ENCODE measurements at places on chromosomes 12 and 14.

- no peak overlapping the region for H3K4me3 ChIP-seq
- H3K4me1 ChIP-seq, result no peaks in the 10 kb centered on the region
- H3K36me3 ChIP-seq, result peaks cover 24% of the 10 kb centered on the region
- H3K27ac ChIP-seq, result no peak overlapping the region
Measured at GRCh38 chr14:89382901-89383845, 33.9 kb downstream of the FOXN3 start.

GRCh38 chr12:9961106-9961505, 10.1 kb upstream of the CLEC12A start:
- H3K27me3 ChIP-seq, result no peaks in the 10 kb centered on the region
- H3K27ac ChIP-seq, result no peak overlapping the region
- no peak for DNase-seq
- no peak overlapping the region for H3K4me3 ChIP-seq
- peaks cover 33% of the 10 kb centered on the region for H3K4me1 ChIP-seq

DNA sequence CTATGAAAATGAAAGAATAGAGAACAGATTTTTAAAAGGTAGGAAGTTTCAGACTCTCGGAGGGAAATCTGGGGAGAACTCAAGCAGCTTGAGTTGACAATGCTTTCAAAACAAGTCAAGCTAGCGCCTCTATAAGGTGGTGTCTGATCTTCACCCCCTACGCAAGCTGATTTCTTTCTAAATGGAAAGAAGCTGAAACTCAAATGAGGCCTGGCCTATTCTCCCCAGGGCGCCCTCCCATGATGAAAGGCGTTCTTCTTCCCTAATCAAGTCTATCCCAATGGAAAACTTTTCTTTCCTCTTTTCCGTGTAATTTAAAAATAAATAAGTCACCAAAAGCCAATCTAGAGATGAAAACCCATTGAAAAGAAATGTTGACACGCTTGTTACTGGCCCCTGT, 20.6 kb downstream of the PTHLH start:
- no peak overlapping the region for H3K4me3 ChIP-seq
- no peaks in the 10 kb centered on the region for H3K4me1 ChIP-seq
- no peaks in the 10 kb centered on the region for H3K36me3 ChIP-seq
- no peak for DNase-seq
- H3K27ac ChIP-seq, result no peak overlapping the region

DNA sequence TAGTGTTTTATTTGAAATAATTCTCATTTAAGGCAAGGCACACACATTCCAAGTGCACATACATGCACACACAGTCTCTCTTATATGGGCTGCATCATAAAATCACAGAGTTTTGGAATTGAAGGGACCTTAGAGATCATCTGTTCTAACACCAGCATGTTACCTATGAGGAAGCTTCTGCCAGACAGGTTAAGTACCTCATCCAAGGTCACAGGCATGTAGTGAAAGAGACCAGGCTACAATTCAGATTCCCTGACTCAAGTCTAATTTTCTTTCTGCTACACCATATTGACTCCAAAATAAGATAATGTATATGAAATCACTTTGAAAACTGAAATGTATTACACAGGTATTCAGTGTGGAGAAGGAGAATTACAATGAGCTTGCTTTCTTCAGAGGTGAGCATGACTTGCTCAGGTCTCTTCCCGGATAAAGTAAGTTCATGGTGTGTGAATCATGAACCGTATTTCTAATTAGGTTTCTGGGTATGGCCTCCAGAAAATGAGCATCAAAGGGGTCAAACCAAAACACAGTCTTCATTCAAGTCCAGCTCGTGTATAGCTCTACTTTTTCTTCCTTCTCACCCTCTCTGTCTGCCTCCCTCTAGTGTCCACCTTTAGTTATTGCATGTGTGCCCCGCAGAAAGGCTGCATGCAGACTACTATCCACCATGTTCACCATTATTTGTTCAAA, 411.9 kb downstream of the FUT8 start:
- DNase-seq, result peak; percentile 69
- H3K4me3 ChIP-seq, result no peak overlapping the region
- H3K27me3 ChIP-seq, result peaks cover 3% of the 10 kb centered on the region
- H3K4me1 ChIP-seq, result peaks cover 14% of the 10 kb centered on the region
- H3K27ac ChIP-seq, result no peak overlapping the region

- H3K4me3 ChIP-seq, result no peak overlapping the region
- no peaks in the 10 kb centered on the region for H3K4me1 ChIP-seq
- DNase-seq, result no peak
- no peaks in the 10 kb centered on the region for H3K36me3 ChIP-seq
- H3K27me3 ChIP-seq, result no peaks in the 10 kb centered on the region
- H3K27ac ChIP-seq, result no peak overlapping the region
Measured at GRCh38 chr12:127819056-127819455, 447.9 kb upstream of the TMEM132C start.

DNA sequence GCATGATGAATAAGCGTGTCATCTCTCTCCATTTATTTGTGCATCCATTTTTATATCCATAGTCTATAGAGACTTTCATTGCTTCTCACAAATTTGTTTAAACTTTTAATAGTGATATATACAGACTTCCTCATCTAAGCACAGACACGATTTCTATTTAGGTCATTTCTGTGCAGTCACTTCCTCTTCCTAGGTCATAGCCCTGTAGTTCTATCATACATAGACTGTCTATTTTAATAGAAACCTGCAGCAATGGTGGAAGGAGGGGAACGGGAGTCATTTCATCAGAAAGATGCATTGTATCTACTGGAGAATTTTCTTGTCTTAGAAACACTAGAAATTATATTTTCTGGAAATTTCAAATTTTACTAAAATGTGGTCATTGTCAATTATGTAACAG, 133.4 kb upstream of the FGD4 start:
- H3K4me1 ChIP-seq, result no peaks in the 10 kb centered on the region
- H3K4me3 ChIP-seq, result no peak overlapping the region
- no peaks in the 10 kb centered on the region for H3K36me3 ChIP-seq
- no peaks in the 10 kb centered on the region for H3K27me3 ChIP-seq
- DNase-seq, result no peak
- H3K27ac ChIP-seq, result no peak overlapping the region

GRCh38 chr14:42664190-42664589, 1057.5 kb downstream of the LRFN5 start:
- no peak overlapping the region for H3K4me3 ChIP-seq
- no peaks in the 10 kb centered on the region for H3K4me1 ChIP-seq
- no peaks in the 10 kb centered on the region for H3K27me3 ChIP-seq
- DNase-seq, result no peak

Measured in activated CD4-positive, alpha-beta memory T cell treated with anti-CD3 and anti-CD28 coated beads, Interleukin-2, amount 10 ng/mL, durations not matched to agents 7 days and 5 days (primary cell).